Stomach (tissue), 19 donors: ENCODE measurements at places on chromosomes 2 and 18. TPM values are rescaled to one million over a fixed set of nuclear protein-coding genes. Genes with fewer than 3 reads are reported as not detected.

GRCh38 chr18:12862874-12863482, 21.1 kb downstream of the PTPN2 start:
- peak overlapping the region; percentile 49 for H3K27ac ChIP-seq
- H3K36me3 ChIP-seq = no peaks in the 10 kb centered on the region
- H3K4me1 ChIP-seq = peaks cover 12% of the 10 kb centered on the region
- no peak for DNase-seq
- H3K4me3 ChIP-seq = no peak overlapping the region
- no peaks in the 10 kb centered on the region for H3K27me3 ChIP-seq

DNA sequence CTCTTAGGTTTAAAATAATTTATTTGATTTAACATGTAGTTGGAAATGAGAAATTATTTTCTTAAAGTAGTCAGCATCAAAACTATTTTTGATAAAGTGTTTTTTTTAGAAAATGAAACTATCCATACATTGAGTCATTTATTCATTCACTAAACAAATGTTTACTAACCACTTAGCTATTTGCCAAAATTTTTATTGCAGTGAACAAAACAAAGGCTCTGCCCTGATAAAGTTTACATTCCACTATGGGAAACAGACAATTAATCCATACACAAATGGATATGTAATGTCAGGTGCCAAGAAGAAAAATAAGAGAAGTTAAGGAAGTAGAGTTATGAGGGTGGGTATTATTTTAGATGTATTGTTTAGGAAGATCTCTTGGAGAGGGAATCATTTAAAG, 19.1 kb upstream of the CCDC178 start:
- no peak for DNase-seq
- no peak overlapping the region for H3K27ac ChIP-seq
- H3K4me3 ChIP-seq = no peak overlapping the region
- H3K36me3 ChIP-seq = no peaks in the 10 kb centered on the region
- no peaks in the 10 kb centered on the region for H3K4me1 ChIP-seq

DNA sequence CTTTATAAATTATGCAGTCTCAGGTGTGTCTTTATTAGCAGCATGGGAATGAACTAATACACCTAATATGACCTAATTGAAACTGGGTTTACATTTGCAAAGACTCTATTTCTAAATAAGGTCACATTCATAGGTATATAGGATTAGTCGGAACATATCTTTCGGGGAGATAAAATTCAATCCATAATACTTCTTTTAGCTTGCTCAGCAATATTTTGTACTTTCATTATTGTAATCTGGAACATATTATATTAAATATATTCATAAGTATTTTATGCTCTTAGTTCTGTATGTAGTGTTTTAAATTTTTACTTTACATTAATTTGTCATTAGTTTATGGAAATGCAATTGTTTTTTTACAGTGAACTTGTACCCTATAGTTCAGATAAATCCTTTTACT, 927.7 kb downstream of the CCDC85A start:
- H3K4me1 ChIP-seq = no peaks in the 10 kb centered on the region
- H3K4me3 ChIP-seq = no peak overlapping the region
- no peak overlapping the region for H3K27ac ChIP-seq

- no peaks in the 10 kb centered on the region for H3K36me3 ChIP-seq
- peaks cover 50% of the 10 kb centered on the region for H3K4me1 ChIP-seq
- H3K27me3 ChIP-seq = no peaks in the 10 kb centered on the region
- H3K4me3 ChIP-seq = peak within 1 kb of the TSS; percentile 65
Measured at GRCh38 chr2:27086724-27087593, at the start of gene KHK. KHK (plus strand) TSS chr2:27086772; CDS start chr2:27087260, 488 bp downstream.

- DNase-seq = peak; percentile 46
- H3K4me3 ChIP-seq = no peak overlapping the region
- no peaks in the 10 kb centered on the region for H3K4me1 ChIP-seq
- H3K27ac ChIP-seq = no peak overlapping the region
Measured at GRCh38 chr2:44707945-44708660, 233.4 kb upstream of the SIX3 start.

Gene PLB1
- 18.8 TPM for total RNA-seq

Gene ATG16L1
- total RNA-seq = 34.1 TPM

DNA sequence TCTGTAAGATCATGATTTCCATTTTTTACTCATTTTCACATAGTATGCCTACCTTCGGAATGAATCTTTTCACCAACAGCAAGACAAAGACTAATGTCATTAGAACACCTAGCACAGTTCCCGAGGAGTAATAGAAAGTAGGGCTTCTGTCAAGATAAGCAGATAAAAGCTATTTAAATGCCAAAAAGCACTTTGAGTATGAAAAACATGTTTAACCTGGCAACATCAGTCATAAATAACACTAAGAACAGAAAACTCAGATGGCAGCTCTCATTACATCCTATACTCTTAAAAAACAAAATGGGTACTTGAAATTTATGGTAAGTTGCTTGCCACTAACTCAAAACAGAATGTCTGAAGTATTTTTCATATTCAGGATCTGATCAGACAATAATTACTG, 17.1 kb downstream of the NEMP2 start:
- H3K27ac ChIP-seq = no peak overlapping the region
- H3K36me3 ChIP-seq = peaks cover 19% of the 10 kb centered on the region
- H3K4me1 ChIP-seq = no peaks in the 10 kb centered on the region

Gene ERICH2
- not detected for total RNA-seq

GRCh38 chr2:217829420-217829819, 173.4 kb downstream of the TNS1 start:
- peaks cover 67% of the 10 kb centered on the region for H3K36me3 ChIP-seq
- H3K4me3 ChIP-seq = no peak overlapping the region
- peaks cover 61% of the 10 kb centered on the region for H3K4me1 ChIP-seq
- no peaks in the 10 kb centered on the region for H3K27me3 ChIP-seq
- no peak overlapping the region for H3K27ac ChIP-seq
- DNase-seq = no peak

Gene TRIB2
- total RNA-seq = 91.0 TPM

DNA sequence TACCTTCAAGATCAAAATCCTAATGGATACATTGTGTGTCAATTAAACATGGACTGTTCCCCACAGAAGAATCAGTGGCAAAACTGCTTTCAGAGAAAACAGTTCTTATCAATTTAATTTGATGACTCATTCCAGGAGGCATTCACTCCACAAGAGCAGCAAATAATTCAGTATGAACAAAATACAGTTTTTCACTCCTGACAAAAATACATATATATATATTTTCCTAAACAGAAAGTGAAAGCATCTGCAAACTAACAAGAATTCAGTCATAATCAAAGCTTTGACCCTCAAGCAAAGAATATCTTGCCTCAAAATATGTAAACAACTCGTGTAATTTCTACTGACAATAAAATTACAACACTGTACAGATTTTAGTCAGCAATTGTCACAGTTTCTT, 685.1 kb upstream of the SLC8A1 start:
- H3K27me3 ChIP-seq = no peaks in the 10 kb centered on the region
- H3K36me3 ChIP-seq = no peaks in the 10 kb centered on the region
- no peak for DNase-seq
- no peak overlapping the region for H3K4me3 ChIP-seq

DNA sequence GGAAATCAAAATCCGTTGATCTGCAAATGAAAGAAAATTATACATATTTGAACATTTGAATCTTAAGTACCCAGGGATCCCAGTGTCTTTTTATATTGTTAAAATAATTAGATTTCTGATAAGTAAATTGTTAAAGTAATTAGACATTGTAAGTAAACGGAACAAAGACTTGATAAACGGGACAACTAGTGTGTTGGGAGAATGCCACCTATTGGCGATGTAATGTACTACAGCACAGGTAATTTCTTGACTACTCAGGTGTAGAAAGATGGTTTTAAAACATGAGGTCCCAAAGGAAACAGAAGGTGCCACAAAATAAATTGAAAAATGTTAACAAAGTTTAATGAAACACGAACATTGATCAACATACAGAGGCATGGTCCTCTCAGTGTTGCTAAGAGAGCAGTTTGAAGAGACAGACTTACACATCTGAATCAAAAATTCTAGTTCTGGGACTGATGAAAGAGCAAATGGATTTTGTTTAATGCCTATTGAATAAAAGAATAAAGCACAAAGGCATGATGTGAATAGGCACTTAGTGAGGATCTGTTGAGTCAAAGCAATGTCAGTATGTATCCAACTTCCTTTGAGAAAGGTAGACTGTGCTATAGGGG, 103.4 kb upstream of the RASGRP3 start:
- H3K27ac ChIP-seq = no peak overlapping the region
- H3K4me1 ChIP-seq = peaks cover 27% of the 10 kb centered on the region
- peaks cover 6% of the 10 kb centered on the region for H3K36me3 ChIP-seq
- no peaks in the 10 kb centered on the region for H3K27me3 ChIP-seq
